ENCODE measurements at places on chromosomes 7 and 10.

GRCh38 chr7:72405418-72405817 lies 6.7 kb downstream of the CALN1 start:
- DNase-seq, result no peak

GRCh38 chr7:130207033-130207432 lies 627 bp upstream of the SSMEM1 start:
- no peak for DNase-seq

GRCh38 chr7:23254051-23254681 lies 7.6 kb downstream of the GPNMB start:
- no peak for DNase-seq

DNA sequence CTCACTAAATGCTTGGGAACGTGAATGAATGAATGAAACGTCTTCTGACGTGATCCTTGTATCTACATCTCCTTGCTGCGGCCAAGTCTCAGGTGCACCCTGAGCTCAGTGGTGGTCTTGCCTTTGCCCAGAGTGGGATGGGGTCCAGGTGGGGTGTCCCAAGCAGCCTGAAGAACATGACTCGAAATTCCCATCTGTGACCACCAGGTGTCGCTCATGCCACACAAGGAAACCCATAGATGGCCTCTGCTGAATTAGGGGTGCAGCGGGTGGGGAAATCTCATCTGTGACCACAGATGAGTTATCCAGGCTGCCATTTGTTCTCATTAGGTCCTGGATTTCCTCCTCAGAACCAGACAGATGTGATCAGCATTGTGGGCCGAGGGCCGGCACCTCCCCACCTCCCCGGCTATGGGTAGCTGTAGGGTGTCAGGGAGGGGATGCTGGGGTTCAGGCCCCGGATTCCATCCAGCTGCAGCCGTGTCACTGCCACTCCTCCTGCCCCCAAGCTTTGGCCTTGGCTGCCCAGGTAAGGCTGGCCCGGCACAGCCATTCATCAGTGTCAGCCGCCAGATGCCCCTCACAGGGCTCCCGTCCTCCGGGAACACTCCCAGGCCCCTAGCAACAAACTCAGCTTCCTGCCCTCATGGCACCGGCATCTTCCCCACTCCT lies 21.0 kb upstream of the GNA12 start:
- peak; percentile 78 for DNase-seq

DNA sequence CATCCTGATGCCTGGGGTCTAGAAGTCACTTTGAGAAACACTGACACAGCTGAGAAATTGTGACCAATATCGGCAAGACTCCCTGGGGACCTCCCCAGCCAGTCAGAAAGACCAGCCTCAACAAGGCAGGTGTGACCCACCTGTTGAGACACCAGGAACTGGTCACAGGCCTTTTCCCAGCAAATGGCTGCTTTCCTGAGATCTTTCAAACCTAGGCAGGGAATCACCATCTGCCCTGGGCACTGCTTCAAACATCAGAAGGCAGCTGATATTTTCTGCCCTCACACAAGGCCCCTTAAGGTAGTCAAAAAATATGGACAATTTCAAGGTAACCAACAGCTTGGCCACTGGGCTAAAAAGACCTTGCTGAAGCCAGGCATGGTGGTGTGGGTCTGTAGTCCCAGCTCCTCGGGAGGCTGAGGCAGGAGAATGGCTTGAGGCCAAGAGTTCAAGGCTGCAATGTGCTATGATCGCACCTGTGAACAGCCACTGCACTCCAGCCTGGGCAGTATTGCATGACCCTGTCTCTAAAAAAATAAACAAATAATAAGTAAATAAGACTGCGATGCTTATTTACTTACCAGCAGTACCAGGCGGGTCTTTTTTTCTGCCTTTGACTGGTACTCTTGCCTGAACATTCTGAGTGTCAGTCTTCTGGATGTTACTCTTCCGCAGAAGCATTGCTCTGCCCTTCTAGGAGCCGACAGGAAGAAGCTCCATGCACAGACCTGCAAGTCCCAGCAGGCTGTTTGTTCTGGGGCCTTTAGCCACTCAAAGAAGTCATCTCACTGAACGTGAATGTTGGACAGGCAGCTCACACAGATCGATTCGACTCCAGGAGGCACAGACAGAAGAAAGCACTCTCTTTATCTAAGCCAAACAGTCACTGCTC lies 59.7 kb downstream of the SORBS1 start:
- no peak for DNase-seq

DNA sequence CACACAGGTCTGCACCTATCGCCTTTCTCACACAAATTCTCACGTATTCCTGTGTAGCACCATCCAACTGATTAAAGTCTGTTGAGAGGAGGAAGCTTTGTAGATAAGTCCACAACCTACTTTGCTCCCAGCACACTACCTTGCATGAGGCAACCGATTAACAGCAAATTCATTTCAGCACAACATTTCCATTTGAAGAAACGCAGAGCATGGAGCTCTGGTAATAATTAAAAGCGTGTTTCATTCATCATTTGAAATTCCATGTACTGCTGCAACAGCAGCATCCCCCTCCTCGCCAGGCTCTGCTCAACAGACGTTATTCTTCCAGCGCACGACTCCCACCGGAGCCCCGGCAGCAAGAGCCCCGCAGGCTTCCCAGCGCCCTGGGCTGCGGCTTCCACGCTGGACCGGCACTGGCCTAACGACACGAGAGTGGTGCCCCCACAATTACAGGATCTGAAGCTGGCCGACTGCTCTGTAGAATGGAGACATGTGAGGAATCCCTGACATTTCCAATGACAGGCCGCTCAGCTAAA lies 118.8 kb downstream of the DIP2C start:
- no peak for DNase-seq

DNA sequence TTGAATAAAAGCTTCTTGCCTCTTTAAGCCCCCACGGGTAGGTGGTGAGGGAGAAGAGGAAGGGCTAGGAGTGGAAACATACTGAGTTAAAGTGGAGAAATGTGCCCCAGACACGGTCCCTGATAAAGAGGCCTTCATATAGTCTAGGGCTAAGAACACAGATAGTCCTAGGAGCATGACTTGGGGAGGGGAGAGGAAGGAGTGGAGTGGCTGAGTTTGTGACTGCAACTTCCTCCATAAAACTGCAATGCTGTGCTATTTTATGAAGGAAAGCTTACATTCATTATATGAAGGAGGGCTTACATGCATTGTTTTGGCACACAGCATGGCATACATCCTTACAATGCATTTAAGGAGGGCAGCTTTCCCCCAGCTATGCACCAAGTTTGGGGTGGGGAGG lies 1129.4 kb upstream of the LRRTM3 start:
- DNase-seq, result no peak

DNA sequence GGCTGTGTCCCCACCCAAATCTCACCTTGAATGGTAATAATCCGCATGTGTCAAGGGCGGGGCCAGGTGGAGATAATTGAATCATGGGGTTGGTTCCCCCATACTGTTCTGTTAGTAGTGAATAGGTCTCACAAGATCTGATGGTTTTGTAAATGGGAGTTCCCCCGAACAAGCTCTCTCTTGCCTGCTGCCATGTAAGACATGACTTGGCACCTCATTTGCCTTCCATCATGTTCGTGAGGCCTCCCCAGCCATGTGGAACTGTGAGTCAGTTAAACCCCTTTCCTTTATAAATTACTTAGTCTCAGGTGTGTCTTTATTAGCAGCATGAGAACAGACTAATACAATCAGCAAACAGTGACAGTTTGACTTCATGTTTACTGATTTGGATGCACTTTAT lies 14.6 kb upstream of the R3HCC1L start:
- DNase-seq, result no peak

Data from OCI-LY7 (cell line).